ENCODE measurements at places on chromosomes 12 and 14.

DNA sequence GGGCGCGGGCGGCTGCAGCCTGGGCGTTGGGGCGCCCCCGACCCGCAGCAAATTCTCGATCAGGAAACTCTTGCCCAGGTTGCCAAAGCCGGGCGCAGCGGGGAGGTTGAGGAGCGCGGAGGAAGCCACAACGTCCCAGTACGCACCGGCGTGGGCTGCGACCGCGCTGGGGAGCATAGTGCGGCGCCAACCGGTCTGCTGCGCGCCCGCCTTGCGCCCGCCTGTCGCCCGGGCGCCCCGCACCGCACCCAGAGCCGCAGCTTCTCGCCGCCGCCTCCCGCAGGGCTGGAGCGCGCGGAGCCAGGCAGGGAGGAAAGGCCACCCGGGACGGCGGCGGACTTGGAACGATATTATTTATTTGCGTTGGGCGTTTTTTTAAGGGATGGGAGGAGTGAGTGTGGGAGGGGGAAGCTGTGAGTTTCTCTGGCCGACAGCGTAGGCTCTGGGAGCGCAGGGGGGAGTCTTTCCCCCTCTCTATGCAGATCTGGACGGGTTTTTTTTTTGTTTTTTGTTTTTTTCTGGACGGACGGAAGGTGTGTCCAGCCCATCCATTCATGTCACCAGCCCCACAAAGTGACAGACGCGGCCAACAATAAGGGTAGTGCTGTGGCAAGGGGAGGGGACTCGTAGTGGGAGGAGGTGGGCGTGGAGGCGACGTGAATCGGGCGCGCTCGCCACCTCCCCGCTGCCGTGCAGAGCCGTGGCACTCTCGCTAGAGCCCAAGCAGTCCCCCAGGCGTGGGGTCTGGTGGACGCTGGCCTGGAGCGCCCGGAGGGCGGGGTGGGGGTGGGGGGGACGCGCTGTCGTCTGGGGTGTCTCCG is at the start of gene DBX2:
DBX2 (minus strand) TSS at position 349 of the 821 bp plus-strand sequence; CDS start at position 177, 172 bp downstream.
- DNase-seq = no peak

DNA sequence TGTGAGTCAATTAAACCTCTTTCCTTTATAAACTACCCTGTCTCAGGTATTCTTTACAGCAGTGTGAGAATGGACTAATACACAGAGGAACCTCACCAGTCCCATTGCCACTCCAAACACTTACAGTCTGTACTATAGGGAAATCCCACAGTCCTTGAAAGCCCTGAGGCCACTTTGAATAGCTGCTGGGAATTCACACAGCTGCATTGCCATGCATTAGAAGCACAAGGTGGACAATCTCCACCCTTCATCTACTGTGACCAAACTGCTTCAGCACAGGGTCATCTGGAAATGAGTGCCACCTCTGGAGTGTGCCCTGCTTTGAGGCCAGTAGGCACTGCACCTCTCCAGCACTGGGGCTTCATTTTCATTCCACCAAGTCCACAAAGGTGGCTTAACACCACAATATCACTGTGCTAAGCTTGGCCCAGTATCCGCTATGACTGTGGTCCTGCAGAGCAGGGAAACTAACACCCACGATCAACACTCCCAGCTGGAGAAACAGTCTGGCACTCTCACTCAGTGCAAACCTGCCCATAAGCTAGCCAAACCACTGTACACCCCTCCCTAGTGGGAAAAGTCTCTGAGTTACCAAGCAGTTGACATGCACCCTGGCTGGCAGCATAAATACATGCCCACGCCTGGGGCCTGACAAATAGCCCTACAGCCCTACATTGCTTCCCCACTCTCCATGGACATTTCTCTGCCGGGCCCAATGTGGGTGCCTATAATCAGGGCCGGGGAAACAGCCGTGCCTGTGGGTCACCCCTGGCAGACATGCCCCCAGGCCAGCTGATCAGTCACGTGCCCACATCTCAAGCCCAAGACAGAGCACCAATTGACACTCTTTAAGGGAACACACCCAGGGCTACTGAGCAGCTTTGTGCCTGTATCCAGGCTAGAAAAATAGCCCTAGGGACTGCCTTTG is 294.3 kb upstream of the MGAT4C start:
- DNase-seq = no peak

DNA sequence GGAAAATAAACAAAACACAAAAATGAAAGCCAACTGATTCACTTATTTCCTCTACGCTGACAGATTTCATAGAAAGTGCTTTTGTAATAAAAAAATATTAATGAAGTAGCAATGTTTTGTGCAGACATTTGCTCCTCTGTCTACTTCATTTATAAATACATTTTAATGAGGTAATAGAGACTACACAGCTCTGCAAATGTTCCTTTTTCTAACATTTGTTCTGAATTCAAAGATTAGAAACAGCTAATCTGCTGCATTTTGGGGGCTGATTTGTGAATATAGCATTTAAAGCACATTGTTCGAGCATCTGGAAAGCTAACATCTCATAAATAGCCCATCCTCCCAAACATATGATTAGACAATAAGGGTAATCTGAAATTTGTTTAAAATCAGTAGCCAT is 97.8 kb downstream of the PRKD1 start:
- no peak for DNase-seq

DNA sequence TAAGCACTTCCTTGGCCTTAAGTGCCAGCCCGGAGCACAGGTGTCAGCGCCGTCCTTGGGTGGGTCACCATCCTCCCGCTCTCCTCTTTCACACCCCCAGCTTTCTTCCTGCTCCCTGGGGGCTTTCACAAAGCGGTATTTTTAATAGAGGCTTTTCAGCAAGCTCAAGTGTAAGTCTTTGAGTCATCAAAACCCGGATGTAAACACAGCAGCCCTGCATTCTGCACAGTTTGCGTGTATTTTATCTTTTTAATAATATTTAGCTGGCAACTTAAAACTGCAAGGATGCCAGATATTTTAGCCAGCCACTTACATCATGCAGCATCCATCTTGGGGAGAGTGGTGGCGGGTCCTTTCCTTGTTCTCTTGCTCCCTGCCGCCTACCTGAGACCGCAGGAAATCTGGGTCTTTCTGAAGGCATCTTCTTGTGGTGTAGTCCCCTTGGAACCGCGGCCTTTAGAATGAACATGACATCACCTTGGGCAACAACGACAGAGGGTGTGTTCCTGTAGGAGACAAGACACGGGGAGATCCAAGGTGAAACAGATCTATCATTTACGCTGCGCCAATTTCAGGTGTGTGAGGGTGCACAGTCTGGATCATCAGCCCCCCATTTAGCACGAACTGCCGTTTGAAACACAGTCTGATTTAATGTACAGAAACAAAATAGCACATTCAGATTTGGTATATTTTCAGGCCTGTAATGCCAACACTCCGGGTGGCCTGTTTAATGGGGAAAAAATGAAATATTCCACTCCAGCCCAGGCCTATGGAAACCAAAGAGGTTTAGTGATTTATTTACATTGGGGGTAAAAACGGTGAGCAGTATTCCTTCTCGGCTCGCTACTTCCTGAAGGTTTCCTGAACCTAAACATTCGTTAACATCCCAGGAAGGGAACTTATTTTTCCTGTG is 12.5 kb upstream of the IRF2BPL start:
- no peak for DNase-seq

- DNase-seq = no peak
Observed at GRCh38 chr14:93926873-93927799, at the start of gene FAM181A. TSS of gene FAM181A (plus strand) at chr14:93927344. CDS start at chr14:93928286, 942 bp downstream.

GRCh38 chr12:12660201-12660600 is 35.8 kb downstream of the GPR19 start:
- DNase-seq = no peak

DNA sequence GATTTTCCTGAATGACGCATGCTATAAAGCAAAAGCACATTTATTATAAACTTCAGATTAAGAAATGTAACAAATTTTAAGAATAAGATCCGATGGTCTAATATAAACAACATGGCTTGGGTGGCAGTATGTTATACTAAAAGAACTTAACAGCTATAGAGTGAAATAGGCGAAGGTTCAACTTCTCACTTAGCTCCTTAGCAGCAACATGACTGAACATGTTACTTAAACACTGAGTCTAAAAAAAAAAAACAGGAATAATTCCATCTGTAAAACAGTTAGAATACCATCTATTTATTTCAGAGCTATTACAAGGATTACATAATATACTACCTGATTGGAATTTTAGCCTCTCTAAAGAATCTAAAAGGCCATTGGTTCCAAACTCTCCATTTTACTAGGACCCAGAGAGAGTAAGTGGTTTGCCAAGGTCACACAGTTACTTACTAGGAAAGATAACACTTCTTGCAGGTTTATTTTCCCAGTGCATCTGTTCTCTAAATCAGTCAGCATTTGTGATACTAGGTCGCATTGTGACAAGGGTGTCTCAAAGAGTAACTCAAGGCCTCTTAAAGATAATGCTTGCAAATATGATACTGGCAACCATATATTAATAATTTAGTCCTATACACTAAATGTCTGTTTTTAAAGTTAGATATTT is 14.8 kb downstream of the OSBPL8 start:
- no peak for DNase-seq

DNA sequence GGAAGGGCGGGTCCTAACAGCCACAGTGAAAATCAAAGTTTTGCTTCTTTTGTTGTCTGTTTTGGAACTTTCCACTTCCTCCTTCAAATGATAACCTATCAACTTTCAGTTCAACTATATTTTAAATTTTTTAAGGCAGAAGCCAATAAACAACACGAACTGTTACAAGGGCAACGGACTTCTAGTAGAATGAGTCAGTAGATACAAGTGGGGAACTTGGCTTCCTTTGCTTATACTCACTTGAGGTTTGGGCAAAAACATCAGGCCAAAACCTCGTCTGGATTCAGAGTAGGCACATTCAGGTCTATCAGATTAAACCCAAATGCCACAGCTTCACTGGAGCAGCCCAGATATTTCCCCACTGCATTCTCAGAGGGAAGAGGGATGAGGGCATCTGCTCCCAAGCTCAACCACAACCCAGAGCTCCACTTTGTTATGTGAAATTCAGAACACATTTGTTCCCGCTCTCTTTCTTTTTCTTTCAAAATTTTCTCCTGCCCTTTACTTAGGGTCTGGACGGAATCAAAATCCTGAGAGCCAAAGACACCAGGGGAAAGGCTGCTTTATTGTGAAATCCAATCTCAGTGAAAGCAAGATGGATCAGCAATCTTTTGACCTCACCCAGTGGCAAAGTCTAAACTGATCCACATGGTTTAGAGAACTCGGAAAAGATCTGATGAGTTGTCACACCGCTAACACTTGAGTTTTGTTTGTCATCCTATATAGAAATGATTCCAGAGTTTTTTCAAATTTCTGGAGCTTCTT is 152.5 kb upstream of the BTG1 start:
- DNase-seq = no peak

DNA sequence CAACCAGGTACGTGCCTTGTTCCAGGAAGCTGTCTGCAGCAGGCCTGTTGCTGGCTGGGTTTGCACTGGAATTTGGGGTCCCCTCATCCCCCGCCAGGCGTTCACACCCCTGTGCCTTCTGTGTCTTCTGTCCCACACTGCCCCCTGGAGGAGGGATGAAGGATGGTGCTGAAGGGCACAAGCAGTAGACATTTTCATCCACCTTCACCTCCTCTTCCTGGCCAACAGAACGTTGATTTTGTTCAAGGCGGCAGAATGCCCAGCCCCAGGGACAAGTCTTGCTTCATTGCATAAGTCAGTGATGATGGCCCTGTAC is 122.1 kb downstream of the CALM1 start:
- DNase-seq = no peak

DNA sequence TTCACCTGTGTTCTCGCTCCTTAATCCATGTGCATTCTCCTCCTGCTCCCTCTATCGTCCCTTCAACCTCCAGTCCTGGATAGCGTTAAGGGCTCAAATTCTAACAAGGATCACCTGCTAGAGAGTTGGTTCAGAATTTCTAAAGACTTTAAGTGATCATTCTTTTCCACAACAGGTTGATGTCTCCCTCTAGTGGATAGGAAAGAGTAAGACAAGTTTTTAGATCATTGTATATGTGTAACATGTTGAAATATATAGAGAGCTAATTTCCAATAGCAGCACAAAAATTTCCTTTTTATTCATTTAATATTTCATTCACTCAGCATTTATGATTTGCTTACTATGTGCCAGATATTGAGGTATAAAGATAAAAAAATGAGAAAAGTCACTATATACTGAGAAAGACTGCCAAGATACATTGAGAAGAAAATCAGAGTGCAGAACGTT is 9.3 kb upstream of the ESR2 start:
- DNase-seq = no peak

GRCh38 chr12:130157998-130158753 is 4.1 kb upstream of the FZD10 start:
- DNase-seq = no peak

- no peak for DNase-seq
Observed at GRCh38 chr14:92492258-92492657, 21.3 kb upstream of the RIN3 start.

- DNase-seq = no peak
Observed at GRCh38 chr14:63676615-63677014, 34.9 kb upstream of the WDR89 start.

GRCh38 chr14:104084251-104085002 is 1.1 kb upstream of the ASPG start:
- DNase-seq = no peak

Data from suprapubic skin (tissue), 4 donors.